ENCODE measurements at places on chromosomes 1 and 21. TPM values are rescaled to one million over a fixed set of nuclear protein-coding genes. Genes with fewer than 3 reads are reported as not detected.
A peak's percentile ranks its signal among the peaks of the same experiment; 100 is the strongest.

The IVL gene
- not detected for total RNA-seq

The SLC35F3 gene
- not detected for total RNA-seq

The VSIG8 gene
- not detected for total RNA-seq

The PLEKHA6 gene
- total RNA-seq: 0.02 TPM

The TMEM52 gene
- total RNA-seq: not detected

The IL19 gene
- not detected for total RNA-seq

The KPRP gene
- not detected for total RNA-seq

The AADACL4 gene
- total RNA-seq: not detected

The OVAAL gene
- total RNA-seq: not detected

The SPATA21 gene
- total RNA-seq: not detected

The PFDN2 gene
- 218 TPM for total RNA-seq

DNA sequence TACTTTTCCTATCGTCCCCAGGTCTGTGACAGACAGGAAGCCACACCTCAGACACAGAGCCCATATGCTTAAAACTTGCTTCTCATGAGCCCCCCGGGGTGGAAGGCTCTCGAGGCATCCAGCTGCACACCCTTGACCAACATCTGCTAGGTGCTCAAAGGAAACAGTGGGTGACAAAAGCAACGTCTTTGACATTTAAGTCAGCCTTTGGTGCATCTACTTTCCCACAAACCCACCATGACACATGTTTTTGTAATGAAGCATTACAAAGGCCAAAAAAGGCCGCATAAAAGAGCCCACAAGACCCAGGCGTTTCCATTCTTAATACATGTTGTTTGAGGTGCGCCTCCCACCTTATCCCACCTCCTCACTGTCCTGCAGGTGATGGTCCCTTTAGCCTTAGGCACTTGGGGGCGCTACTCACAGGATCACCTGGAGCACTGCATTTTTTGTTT lies 11.8 kb upstream of the FASLG start:
- no peak for DNase-seq

- no peak for DNase-seq
These were observed 590 bp downstream of the TMOD4 start for GRCh38 chr1:151175041-151175741.

DNA sequence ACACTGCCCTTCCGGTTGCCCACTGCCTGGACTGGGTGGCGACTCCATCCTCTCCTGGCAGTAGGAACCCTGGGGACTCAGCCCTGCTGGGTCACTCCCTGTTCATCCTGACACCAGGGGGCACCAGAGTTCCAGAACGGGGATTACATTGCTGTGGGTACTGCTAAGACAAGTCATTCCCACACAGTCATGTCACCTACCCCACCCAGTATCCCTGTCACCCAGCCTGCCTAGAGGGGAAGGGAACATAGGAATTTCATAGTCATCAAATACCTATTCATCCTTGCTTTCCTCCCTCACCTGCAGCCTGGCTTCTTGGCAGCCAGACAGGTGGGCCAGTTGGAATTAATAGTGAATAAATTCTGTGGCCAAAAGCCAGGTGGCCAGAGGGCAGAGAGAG lies 9.8 kb upstream of the SFN start:
- peak; percentile 87 for DNase-seq

GRCh38 chr1:157274698-157275534 lies 136.7 kb upstream of the ETV3 start:
- peak; percentile 15 for DNase-seq

DNA sequence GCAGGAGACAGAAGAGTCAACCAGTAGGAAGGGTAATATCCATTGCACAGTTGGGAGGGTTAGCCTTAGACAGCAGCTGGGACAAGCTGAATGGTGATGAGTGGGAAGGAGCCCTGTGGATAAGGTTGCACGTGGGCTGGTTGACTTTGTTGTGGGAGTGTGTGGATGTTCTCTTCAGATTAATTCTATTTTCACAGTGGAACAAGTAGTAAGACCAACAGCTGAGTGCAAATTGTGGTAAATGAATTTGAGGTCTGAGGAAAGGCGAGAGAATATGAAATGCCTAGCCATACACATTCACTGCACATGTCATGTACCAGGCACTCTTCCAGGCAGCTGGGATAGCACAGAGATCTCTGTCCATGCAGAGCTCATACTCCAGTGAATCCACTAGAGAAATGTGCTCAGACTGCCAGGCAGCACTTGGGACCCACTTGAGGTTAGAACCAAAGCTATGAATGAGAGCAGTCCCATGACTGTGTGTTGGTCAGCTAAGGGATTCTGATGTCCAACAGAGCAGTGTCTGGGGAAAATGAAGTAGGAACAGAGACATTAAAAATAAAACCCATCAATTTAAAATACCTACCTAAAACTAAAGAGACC lies 25.2 kb upstream of the VTCN1 start:
- no peak for DNase-seq

- peak; percentile 95 for DNase-seq
These were observed 99.1 kb upstream of the ARTN start for GRCh38 chr1:43834280-43835081.

DNA sequence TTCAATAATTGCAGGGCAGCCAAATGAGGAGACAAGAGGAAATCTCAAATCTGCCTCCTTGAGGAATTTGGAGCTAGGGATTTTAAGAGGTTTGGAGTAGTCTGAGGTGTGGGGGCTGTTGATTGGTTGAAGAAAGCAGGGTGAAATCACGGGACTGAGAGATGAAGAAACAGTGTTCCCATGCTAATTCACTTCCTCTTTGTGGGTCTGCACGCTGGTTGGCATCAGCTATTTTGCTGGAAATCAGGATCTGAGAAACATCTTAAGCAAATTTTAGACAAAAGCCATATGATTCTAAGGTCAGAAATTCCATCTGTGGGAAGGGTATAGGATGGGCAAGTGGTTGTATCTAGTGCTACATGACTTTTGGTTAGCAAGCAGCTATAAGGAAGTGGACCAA lies 107.1 kb upstream of the PAXBP1 start:
- no peak for DNase-seq

- no peak for DNase-seq
These were observed 42.4 kb upstream of the TACSTD2 start for GRCh38 chr1:58619286-58620054.

DNA sequence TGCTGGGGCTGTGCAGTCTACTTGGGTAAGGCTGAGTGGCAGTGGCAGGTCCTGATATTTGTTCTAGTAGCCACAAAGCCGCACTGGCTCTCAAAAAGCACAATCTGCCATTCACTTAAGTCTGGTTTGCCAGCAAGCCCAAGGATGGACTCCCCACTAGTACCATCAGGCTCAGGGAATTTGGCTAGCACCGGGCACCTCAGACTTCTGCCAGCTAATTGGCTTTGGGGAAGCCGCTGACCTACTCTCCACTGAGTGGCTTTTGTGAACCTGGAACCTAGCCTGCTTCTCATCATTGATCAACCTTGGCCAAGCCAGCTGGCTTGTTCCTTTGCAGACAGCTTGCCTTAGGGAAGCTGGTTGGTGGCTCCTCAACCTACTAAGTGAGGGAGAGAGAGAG lies 83.1 kb downstream of the ESRRG start:
- DNase-seq: no peak

DNA sequence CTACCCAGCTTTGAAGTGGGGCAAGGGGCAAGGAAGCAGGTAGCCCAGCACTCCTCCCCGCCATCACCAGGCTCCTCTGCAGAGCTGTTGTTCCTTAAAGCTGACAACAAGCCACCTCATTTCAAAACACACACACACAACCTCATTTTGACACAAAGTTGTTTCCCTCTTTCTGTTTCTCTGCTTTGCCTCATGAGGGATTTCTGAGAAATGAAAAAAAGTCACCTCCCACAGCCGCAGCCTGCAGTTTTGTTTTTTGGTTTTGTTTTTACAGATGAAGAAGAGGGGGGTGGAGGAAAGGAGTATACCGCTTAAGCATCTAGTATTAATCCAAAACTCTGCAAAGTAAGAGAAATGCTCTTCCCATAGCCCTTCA lies 12.1 kb downstream of the MCL1 start:
- DNase-seq: no peak

- no peak for DNase-seq
These were observed 9.6 kb downstream of the ZNF644 start for GRCh38 chr1:91012196-91012595.

GRCh38 chr1:228898582-228898992 lies 163.3 kb downstream of the RHOU start:
- DNase-seq: no peak

DNA sequence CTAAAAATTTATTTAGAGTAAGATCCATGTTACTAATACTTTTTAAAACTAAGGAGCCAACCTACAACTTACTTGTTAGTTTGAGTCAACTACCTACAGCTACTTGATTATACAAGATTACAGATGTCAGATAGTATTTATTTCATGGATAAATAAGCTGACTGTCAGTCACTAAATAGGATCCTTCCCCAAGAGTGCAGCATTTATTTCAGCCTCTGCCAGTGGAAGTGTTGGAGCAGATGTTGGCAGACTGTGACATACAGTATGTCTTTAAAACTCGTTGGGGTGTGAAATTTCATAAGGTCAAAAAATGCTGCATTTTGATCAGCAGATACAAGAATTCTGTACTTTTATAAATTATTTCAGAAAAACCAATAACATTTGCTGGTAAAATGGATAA lies 156.2 kb downstream of the AKT3 start:
- no peak for DNase-seq

DNA sequence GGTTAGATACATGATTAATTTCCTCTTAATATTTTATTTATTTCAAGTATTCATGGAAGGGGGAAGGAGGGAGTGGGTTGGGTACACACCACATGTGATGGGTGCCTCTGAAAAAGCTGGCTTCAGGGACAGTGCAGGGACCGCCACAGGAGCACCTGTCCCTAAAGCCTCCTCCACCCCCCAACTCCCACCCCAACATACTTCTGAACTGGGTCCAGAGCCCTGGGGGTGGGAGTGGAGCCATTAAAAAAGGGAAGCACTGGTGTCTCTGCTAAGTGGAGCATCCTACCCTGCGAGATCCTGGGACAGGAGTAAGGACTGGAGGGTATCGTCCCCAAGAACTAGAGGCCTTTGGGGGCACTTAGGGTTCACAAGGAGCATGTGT lies 5.6 kb upstream of the CLEC20A start:
- no peak for DNase-seq

- DNase-seq: no peak
These were observed 3.4 kb downstream of the NCAM2 start for GRCh38 chr21:21001591-21002100.

- no peak for DNase-seq
These were observed 57.9 kb downstream of the OVGP1 start for GRCh38 chr1:111369645-111370044.

- DNase-seq: no peak
These were observed 40.4 kb upstream of the ZBTB18 start for GRCh38 chr1:244010703-244011123.

DNA sequence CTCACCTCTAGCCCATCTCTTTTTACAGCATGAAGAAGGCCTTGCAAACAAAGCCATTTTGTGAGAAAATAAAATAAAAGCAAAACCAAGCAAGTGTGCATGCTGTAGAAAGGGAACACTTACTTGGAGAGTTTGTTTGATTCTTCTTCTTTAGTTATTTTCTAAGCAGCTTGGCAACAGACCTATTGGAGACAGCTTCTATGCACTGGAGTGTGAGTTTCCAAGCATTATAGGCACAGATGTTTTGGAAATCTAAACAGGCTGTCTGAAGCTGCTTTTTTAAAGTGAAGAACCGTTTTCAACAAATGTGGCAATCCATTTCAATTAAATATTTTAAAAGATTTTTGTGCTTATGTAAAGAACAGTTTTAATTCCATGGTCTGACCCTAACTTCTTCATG lies 76.6 kb downstream of the NGF start:
- no peak for DNase-seq

DNA sequence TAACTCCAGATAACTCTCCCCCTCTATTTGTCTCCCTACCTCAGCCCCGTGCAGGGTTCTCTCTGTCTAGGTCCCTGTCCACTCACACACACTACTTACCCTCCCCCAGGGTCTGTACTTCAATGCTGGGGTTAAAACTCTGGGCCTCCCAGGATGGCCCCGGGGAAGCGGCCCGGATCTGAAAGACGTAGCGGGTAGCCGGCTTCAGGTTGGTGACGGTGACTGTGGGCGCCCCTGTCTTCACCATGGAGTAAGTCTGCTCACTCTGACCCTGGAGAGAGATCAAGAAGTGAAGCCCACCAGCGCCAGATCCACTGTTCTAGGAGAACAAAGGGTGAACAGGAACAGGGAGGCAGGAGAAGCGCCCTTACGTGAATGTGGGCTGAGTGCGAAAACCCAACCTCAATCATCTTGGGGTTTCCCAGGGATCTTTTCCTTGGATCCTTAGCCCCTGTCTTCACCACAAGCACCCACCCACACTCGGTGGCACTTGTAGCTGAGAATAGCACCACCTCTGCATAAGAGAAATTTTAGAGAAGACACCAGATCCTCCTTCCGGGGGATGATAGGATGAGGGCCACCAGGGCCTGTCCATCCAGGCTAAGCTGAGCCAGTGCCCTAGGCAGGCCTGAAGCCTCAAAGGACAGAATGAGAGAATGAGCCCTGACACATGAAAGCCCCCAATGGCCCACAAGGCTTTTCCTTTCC lies 33.5 kb downstream of the EPHA10 start:
- no peak for DNase-seq

GRCh38 chr1:20660363-20660762 lies 806 bp downstream of the DDOST start:
- DNase-seq: no peak
